Vagina (tissue), 2 donors: ENCODE measurements at places on chromosomes 7 and 10. TPM values are rescaled to one million over a fixed set of nuclear protein-coding genes. Genes with fewer than 3 reads are reported as not detected.
A peak's percentile ranks its signal among the peaks of the same experiment; 100 is the strongest.

The ENO4 gene
- not detected for total RNA-seq

- H3K36me3 ChIP-seq = no peaks in the 10 kb centered on the region
- H3K4me1 ChIP-seq = no peaks in the 10 kb centered on the region
- DNase-seq = peak; percentile 34
- H3K27me3 ChIP-seq = no peaks in the 10 kb centered on the region
- H3K27ac ChIP-seq = no peak overlapping the region
- H3K4me3 ChIP-seq = no peak overlapping the region
Measured at GRCh38 chr7:30976381-30976780, 12.6 kb downstream of the GHRHR start.

DNA sequence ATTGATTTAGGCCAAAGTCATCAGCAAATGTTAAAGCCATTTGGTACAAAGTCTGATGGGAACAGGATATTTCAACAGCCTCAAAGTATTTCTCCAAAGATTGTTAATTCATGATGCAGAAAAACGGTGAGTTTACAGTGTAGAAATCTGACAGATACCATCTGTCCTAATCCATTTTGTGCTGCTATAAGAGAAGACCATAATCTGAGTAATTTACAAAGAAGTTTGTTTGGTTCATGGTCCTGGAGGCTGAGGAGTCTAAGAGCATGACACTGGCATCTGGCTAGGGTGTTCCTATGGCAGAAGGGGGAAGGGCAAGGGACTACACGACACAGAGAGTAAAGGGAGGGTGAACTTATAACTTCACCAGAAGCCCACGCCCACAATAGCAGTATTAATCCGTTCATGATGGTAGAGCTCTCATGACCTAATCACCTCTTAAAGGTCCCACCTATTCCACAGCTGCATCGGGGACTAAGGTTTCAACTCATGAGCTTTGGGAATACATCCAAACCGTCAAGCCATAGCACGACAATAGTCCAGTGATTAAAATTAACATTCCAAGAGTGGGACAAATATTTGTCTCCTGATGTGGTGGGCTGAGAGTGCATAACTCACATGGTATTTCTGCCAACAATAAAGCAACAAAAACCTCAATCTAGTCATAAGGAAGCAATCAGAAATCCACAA lies 298.6 kb upstream of the AKR1E2 start:
- H3K4me1 ChIP-seq = peaks cover 31% of the 10 kb centered on the region
- H3K4me3 ChIP-seq = no peak overlapping the region
- H3K27ac ChIP-seq = peak overlapping the region; percentile 60
- H3K27me3 ChIP-seq = no peaks in the 10 kb centered on the region

DNA sequence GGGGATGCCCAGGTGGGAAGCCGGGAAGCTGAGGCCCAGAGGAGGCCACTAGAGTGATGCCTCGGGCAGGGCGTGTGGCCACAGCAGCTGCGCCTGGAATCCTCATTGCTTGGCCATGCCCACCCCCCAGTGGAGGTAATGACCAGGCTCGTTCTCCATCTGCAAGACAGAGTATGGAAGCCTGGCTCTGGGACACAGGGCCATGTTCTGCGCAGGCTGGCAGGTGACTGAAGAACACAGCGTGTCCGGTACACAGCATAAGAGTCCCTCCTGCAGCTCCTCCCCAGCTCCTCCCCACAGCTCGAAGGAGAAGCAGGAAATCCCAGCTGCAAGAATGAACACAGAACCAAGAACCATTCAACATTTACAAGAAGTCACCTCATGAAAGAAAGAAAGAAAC lies 64.8 kb downstream of the SMURF1 start:
- no peaks in the 10 kb centered on the region for H3K27me3 ChIP-seq
- no peak for DNase-seq
- peaks cover 48% of the 10 kb centered on the region for H3K4me1 ChIP-seq
- no peak overlapping the region for H3K4me3 ChIP-seq
- H3K36me3 ChIP-seq = no peaks in the 10 kb centered on the region
